ENCODE measurements at places on chromosomes 11 and 22.

- DNase-seq: peak; percentile 75
Observed at GRCh38 chr22:47596176-47596690, 833.8 kb downstream of the TBC1D22A start.

GRCh38 chr11:63507511-63507910 is 1.6 kb downstream of the LGALS12 start:
- DNase-seq: no peak

DNA sequence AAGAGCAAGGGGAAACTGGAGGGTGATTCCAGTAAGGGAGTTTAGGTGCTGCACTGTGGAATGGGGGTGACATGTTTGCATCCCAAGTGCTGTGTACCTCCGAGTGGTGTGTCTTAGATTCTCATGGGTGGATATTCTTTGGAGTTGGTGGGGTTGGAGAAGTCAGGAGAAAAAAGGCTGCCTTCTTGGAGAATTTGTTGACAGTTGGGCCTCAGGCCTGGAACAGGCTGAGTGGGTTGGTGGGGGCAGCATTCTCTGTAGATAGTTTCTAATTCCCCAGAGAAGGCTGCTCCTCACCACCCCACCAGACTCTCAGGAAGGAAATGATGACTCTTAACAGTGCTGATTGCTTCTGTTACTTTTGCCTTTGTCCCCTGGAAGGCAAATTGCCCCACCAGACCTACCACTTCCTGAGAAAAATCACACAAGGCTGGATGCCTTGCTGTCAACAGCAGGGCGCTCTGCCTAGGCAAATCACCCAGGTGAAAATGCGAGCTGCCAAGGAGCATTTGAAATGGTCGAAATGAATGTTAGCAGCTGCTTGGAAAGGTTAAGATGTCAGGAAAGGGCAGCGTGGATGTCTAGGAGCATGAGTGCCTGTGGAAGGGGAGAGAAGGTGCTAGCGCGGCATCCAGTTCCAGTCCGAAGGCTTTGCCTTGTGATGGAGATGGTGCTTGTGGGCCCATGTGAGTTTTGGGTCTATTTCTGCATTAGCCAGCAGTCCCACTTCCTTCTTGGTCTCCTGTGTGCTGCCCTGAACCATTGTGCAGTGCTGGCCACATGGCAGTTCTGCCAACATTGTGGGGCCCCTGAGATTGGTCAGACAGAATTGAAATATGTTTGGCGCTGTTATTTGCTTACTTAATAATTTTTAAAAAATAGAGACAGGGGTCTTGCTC is 29.7 kb upstream of the SORL1-AS1 start:
- DNase-seq: no peak

DNA sequence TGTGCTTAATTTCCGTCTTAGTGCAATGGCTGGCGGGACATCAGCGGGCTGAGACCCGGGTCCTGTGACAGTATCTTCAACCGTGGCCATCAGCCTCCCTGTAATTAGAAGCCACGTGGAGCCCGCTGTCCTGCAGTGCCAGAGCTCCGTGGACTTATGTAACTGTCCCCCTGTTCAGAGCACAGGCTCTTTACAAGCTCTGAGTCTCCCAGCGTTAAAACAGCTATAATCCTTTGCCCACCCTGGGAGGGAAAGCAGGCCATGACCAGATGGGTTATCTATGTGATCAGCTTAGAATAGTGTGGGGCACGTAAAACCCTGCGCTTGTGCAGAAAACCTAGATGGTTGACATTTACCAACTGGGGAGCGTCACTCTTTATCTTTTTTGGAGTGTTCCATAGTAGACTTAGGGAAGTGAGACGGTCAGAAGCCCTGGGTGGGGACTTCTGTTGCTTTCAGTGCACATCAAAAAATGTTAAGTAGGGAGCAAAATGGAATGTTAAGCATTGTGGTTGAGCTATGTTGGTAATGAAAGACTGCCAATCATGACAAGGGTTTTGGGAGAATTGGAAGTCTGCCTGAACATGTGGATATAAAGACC is 103.5 kb upstream of the CADM1 start:
- no peak for DNase-seq

All from lower leg skin (tissue), 4 donors.